HuH-7 (cell line): ENCODE measurements at places on chromosomes 5 and 9.

DNA sequence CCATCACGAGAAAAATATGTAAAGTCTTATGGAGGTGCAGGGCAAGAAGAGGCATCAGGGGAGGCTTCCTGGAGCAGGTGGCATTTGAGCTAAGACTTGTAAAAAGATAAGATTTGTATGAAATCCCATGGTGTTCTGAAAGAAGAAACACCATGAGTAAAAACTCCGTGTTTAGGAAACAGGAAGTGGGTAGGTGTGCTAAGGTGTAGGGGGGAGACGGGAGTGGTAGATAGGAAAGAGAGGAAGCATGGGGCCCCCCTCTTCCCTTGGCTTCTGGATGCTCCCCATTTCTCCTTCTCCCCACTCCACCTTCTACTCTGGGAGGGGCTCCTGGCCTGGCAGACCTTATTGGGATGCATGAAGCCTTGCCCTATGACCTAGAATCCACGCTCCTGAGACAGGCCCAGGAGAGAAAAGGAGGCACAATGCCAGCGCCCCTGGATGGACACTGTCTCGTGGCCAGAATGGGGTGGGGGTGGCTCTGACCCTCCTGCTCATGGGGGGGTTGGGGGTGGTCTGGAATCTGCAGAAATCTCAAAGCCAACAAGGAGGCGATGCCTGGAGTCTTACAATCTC is 103.6 kb downstream of the GTF3C4 start:
- no peak for DNase-seq

GRCh38 chr9:70861797-70862196 is 259.6 kb downstream of the TRPM3 start:
- no peak for DNase-seq

GRCh38 chr9:95368377-95369160 is 51.1 kb upstream of the FANCC start:
- no peak for DNase-seq

DNA sequence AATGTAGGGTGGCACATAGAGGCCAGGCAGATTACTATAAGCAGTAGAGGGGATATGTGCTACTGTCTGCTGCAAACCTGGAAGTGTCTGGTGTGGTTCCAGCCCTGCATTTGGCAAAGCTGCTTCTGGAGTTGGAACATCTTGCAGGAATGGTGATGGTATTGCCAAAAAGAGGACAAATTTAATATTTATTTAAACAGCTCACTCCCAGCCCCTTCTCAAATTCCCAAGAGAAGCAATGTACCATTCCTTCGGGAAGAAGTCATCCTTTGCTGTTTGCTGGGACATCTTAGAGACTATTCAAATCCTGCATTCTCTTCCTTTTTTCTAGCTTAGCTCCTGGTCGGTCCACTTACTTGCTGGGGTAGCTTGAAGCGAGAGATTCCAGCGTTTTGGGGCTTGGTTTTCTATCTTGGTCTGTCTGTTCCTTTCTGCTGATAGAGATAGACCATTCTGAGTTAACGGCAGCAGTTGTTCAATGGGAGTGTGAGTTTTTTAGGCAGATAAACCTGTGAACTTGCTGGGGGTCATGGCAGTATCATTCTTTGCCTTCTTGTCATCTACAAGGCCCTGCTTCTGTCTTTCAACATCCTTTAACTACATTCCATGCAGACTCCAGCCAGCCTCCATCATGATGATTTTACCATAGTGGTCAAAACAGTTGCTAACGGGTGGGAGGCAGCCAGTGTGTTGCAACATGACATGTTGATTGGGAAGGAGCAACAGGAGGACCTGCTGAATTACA is 69.9 kb downstream of the RCL1 start:
- no peak for DNase-seq

DNA sequence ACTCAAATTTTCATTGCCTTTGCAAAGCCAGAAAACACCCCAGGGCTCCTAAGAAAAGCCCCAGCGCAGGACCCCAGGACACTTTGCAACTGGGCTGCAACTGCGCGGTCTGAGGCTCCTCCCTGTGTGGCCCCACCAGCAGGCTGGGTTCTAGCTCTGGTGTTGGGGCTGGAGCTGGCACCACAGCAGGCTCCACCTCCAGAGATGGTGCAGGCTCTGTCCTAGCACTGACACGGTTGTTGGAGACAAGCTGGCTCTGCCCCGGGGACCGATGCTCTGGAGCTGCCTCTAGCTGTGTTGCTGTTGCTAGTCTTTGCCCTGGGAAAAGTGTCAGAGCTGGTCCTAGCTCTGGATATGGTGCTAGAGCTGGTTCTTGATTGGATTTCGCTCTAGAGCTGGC is 13.6 kb downstream of the LCN10 start:
- no peak for DNase-seq
